ENCODE measurements at places on chromosomes 6 and 20.
A peak's percentile ranks its signal among the peaks of the same experiment; 100 is the strongest.

DNA sequence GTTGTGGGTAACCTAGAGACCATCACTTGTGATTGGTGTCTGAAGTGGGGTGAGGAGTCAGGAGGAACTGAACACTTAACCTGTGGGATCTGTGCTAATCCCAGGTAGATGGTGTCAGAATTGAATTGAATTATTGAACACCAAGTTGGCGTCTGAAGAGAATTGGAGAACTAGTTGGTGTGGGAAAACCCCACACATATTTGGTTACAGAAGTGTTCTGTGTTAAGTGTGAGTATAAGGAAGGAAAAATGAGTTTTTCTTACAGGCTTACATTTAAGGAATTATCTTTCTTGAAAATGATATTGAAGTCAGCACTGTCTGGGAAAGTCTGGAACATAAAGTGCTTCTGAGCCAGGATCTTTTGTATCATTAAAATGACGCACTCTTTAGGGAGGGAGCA is 182.9 kb upstream of the ECI2 start:
- DNase-seq = no peak

DNA sequence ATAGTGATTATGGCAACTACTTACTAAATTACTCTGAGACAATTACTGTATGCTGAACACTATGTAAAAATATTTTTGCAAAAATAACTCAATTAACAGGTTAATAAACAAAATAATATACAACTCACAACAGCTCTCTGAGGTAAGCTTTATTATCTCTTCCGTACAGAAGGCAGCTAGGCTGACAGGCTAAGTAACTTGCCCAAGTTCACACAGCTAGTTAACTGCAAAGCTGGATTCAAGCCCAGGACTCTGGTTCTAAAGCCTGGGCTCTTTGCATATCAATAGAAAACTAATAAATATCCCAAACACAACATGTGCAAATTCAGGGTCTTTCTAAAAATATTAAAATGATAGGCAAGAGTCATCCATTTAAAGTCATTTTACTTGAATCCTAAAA is 169.5 kb upstream of the BEND3 start:
- DNase-seq = no peak

DNA sequence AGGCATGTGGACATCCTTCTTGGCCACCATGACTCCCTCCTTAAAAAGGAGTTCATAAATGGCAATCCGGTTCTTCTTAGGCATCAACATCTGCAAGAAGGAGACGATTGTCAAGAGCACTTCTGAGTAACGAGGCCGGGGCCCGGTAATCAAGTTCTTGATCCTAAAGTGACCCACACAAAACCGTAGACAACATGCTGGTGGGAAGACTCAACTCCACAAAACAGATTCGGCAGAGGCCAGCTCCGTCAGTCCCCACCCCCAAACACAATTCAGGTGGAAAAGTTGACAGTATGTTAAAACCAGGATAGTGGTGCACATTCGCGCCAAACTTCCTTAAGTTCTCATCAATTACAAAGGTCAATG is 754 bp downstream of the RPS10 start:
- DNase-seq = no peak

DNA sequence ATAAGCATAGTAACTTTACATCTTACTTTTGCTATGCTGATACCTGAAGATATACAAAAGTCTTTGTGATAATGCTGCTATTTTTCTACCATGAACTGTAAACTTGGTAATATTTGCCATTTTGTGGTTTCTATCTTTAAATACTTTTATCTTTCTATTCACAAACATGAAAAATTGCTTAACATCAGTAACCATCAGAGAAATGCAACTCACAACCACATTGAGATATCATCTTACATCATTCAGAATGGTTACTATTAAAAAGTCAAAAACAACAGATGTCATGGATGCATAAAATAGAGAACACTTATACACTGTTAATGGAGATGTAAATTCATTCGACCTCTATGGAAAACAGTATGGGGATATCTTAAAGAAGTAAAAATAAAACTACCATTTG is 112.0 kb downstream of the TRDN start:
- no peak for DNase-seq

- no peak for DNase-seq
Measured at GRCh38 chr6:142550310-142551063, 248.7 kb downstream of the ADGRG6 start.

DNA sequence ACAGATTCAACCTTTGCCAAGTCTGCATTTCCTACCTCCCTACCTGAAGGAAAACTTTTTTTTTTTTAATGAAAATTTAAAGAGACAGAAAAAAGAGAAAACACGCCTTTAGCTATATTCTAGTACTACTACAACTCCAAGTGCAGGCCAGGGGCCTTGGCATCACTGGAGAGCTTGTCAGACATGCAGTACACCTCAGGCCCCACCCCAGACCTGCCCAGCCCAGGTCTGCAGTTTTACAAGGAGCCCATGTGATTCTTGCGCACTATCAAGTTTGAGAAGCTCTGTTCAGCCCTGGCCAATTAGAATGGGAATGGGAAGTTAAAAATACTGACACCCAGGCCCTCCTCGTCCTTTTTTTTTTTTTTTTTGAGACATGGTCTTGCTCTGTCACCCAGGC is 85.0 kb downstream of the NFATC2 start:
- no peak for DNase-seq

GRCh38 chr20:61049684-61050083 is 202.4 kb upstream of the CDH4 start:
- DNase-seq = no peak

DNA sequence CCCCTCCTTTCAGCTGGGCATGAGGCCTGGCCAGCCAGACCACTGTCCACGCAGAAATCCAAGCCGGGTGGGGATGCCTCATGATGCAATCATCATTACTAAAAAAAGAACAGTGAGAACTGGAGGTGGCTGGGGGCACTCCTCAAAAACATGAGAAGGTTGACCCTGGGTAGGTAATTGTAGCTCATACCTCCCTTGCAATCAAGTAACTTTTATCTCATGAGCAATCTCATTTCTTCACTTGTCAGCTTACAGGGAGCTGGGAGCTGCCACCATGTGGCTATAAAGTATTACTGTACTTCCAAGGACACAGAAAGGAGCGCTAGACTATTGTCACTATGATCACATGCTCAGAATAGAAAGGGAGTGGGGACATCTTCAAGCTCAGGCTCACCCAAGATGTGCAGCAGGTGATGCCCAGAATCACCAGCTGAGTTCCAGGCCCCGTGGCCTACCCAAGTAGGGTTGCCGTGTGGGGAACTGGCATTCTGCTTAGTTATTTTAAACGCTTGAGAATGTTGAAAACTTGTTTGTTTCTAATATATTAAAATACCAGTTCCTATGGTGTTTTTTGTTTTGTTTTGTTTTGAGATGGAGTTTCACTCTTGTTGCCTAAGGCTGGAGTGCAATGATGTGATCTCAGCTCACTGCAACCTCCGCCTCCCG is 3.0 kb upstream of the CDH26 start:
- DNase-seq = no peak

DNA sequence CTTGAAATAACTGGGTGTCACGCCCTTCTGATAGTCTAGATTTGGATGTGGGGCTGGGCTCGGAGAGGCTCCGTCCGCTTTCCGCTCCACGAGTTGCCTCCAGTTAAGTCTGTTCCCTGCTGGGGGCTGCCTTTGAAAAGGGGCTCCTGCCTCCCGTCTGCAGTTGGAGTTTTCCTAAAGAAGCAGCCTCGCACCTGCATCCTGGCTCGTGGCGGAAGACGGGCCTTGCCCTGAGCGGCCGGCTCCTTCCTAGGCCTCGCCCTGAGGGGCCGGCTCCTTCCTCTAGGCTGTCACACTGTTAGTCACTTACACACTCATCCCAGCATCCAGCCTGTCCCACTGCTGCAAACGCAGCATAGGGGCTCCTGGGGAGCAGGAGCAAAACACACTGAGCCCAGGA is 74.4 kb downstream of the SMOC2 start:
- no peak for DNase-seq

- no peak for DNase-seq
Measured at GRCh38 chr6:129608886-129609537, 101.0 kb downstream of the ARHGAP18 start.

- DNase-seq = no peak
Measured at GRCh38 chr20:44006578-44006977, 91.9 kb downstream of the TOX2 start.

- no peak for DNase-seq
Measured at GRCh38 chr20:37575884-37576283, 48.2 kb upstream of the BLCAP start.

- no peak for DNase-seq
Measured at GRCh38 chr6:13349811-13350506, 21.6 kb upstream of the TBC1D7 start.

- no peak for DNase-seq
Measured at GRCh38 chr6:64280569-64280968, 645.0 kb downstream of the PHF3 start.

- no peak for DNase-seq
Measured at GRCh38 chr6:13159300-13159699, 169.0 kb downstream of the TBC1D7 start.

- no peak for DNase-seq
Measured at GRCh38 chr6:67896476-67896875, 738.6 kb upstream of the ADGRB3 start.

GRCh38 chr20:22966787-22967464 is 68.2 kb upstream of the SSTR4 start:
- DNase-seq = no peak

DNA sequence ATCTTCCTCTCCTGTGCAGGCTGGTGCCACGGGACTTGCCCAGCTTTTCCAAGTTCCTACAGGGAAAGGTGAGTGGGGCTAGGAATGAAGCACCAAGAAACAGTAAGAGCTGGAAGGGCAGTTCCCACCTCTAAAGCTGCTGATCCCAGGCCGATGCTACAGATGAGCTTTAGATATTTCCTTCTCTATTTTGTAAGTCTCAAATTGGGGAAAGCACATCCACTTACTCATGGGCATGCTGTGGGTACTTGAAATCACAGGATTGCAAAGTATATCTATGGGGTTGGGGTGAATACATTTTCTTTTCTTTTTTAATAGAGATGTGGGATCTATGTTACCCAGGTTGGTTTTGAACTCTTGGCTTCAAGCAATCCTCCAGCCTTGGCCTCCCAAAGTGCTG is 3.1 kb downstream of the ZBTB2 start:
- DNase-seq = no peak

DNA sequence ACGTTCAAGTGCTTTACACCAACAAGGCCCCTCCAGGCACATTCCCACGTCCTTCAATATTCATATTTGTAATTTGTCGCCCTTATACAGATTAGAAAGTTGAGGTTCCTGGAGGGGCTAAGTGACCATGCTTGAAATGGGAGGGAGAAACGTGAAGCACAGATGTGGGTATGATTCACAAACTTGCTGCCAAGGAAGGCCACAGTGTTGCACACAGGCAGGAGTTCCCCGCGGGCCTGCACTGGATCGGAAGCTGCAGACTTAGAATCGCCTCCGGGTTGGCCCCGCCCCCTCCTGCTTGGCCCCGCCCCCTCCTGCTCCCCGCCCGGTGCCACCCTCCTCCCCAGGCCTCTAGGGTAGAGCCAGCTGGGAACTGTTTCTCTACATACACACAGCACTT is 58.2 kb upstream of the QKI start:
- DNase-seq = no peak

DNA sequence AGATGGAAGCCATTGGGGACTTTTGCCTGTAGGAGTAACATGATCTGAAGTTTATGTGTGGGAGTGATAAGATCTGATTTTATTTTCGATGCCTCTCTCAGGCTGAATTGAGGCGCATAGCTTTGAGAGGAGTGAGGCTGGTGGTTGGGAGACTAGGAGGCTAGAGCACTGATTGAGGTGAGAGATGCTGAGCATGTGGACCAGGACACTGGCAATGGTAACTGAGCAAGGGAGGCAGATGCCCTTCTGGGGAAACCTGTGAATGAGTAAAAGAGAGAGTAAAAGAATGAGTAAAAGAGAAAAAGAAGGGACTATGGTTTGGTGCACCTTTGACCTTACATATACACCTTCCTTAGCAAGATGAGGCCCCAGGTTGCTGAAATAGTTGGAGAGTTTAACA is 3.0 kb downstream of the RRP36 start:
- no peak for DNase-seq

DNA sequence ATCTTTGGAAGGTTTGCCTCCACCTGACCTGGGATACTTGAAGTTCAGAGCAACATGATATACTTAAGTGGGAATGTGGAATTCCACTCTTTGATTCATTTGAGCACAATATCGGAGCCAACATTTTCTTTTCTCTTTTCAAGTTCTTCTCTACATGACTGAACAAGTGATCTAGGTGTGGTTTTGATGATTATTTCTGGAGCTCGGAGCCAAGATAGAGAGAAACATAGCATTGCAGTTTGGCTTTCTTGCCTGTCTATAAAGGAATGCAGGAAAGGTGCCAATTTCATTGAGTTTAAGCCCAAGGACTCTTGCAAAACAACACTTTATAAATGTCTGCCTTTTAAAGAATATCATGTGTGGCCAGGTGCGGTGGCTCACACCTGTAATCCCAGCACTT is 124.2 kb upstream of the FAM83B start:
- DNase-seq = no peak

DNA sequence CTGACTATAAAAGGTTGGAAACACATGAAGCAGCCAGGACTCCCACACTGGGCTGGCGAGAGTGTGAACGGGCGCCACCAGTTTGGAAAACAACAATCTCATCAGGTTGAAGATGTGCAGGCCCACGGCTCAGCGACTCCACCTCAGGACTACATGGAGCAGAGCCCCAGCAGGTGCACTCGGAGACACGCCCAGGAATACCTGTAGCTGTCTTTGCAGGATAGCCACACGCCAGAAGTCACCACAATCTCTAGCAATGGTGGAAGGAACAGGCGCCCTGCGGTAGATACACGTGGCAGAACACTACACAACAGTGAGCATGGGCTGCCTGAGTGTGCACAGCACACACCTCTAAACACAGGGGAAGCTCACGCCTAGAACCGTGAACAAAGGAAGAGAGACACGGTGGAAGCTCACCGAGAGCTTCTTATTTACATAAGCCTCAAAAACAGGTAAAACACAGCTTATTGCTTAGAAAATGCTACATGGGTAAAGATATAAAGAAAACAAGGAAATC is 28.7 kb upstream of the RPS6KA2 start:
- no peak for DNase-seq

GRCh38 chr6:30207619-30208295 is 5.4 kb downstream of the TRIM26 start:
- DNase-seq = no peak

- DNase-seq = no peak
Measured at GRCh38 chr6:25675167-25675566, 23.2 kb downstream of the SCGN start.

- DNase-seq = no peak
Measured at GRCh38 chr20:61092251-61092650, 159.8 kb upstream of the CDH4 start.

- no peak for DNase-seq
Measured at GRCh38 chr6:31690231-31691077, 9.6 kb upstream of the LY6G5C start.

GRCh38 chr20:52783769-52784168 is 188.4 kb upstream of the TSHZ2 start:
- DNase-seq = peak; percentile 31

GRCh38 chr6:162857326-162857725 is 129.6 kb downstream of the PACRG start:
- no peak for DNase-seq

DNA sequence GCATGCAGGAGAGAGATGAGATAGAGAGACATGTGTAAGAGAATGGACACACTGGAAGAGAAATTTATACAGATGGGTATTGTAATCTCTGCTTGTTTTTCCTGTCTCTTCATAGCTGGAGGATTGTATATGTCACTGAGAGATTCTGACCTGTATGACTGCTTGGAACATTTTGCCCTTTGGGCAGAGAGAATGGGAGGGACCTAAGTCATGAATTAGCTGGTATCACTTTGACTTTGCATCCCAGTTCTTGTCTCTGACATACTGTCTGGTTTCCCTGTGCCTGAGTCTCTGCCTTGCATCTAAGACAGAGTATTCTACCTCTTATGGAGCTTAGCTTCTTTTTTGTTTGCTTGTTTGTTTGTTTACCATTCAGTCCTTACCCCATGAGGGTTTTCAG is 37.0 kb upstream of the ASCC3 start:
- no peak for DNase-seq

All from activated CD4-positive, CD25-positive, alpha-beta regulatory T cell treated with anti-CD3 and anti-CD28 coated beads, Interleukin-2, amount 50 U/mL, for 72 hours (primary cell).